ENCODE measurements at places on chromosomes 7 and 10. TPM values are rescaled to one million over a fixed set of nuclear protein-coding genes. Genes with fewer than 3 reads are reported as not detected.

- DNase-seq: peak; percentile 40
These were observed 482 bp downstream of the CCDC6 start for GRCh38 chr10:59905731-59906416.

- no peak for DNase-seq
These were observed 37.0 kb upstream of the GLI3 start for GRCh38 chr7:42274053-42274452.

DNA sequence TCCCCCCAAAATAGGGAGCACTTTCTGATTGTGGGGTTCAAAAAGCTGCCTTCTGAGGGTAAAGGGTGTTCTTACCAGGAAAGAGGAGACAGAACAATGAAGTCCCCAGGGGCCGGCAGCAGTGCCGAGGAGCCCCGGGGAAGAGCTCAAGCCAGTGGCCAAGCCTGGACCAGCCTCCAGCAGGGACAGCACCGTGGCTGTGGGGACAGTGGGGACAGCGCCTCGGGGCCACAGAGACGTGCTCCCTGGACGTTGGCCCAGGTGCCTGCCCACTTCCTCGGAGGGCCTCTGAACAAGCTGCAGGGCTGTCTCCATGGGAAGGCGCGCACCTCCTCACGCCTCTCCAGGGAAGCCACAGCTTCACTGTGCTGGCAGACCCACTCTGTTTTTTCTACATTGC is 312.6 kb downstream of the PTPRN2 start:
- DNase-seq: peak; percentile 3

DNA sequence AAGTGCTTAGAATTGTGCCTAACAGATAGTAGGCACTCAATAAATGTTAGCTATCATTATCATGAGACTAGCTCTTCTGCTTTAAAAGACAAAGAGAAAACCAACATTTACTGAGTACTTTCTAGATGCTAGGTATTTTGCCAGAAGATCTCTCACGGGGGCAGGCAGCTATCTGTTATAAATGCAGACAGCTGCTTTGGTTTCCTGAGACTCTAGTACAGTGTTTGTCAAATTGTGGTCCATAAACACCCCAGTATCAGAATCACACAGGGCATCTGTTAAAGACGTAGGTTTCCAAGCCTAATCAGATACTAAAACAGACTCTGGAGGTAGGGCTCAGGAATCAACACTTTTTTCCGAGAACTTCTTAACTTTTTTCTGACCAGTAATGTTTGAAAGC is 13.9 kb downstream of the FAM133B start:
- DNase-seq: no peak

The LAMB1 gene
- total RNA-seq: not detected

The TUBGCP2 gene
- 59.1 TPM for total RNA-seq

The PAX4 gene
- not detected for total RNA-seq

The TMEM176B gene
- total RNA-seq: not detected

All from activated CD4-positive, alpha-beta memory T cell treated with anti-CD3 and anti-CD28 coated beads for 36 hours (primary cell).